GM20000 (cell line): ENCODE measurements at places on chromosomes 2 and 18.
A peak's percentile ranks its signal among the peaks of the same experiment; 100 is the strongest.

GRCh38 chr2:150125708-150126107 is 361.8 kb downstream of the RND3 start:
- DNase-seq = peak; percentile 3

DNA sequence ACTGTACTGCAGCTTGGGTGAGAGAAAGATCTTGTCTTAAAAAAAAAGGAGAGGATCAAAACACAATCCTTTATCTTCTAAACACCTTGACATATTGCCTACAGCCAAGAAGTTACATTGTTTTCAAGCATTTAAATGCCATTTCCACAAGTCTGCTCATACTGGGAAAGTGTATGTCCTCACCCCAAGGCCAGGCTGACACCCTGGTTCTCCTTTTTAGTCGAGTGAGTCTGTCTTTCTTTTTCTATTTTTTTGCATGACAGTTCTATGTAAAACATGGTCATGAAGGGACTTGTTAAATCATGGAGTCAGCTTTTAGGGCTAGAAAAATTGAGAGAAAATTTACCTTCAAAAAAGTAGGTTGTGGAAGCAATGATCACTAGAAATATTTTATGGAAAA is 233.3 kb downstream of the FAM210A start:
- DNase-seq = no peak

DNA sequence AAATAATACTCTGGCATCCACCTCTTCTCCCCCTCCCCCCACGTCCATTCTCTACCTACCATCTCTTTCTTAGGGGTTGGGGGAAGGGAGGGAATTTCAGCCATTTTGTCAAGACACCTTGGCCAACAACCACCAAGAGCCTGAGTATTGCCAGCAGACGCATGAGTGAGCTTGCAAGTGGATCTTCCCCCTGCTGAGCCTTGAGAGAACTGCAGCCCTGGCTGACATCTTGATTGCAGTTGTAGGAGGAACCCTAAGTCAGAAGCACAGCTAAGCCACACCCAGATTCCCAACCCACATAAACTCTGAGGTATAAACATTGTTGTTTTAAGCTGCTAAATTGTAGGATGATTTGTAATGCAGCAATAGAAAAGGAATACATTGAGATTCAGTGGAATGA is 165.6 kb downstream of the TMEFF2 start:
- no peak for DNase-seq

GRCh38 chr2:236873636-236874035 is 212.1 kb upstream of the COPS8 start:
- no peak for DNase-seq

DNA sequence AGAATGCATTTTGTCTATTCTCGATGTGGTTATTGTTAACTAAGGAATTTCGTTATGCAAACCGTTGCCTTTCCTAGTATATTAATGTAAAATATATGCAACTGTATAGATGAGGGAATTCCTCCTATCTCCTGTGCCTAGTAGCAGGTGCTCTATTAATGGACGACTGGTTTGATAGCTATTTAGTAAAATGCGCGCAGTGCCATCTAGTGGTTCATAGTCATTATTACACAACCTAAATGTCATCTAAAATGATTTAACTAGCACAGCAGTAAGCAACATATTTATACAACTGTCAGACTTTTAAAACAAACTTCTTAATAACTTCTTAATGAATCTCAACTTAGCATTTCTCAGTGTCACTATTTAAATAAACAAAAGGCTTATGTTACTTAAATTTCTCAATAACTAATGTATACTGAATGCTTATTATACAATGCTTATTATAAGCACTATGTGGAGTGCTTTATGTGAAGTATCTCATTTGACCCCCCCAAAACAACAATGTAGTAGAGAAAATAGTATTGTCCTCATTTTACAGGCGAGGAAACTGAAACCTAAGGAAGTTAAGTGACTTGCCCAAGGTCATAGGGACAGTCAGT is 77.9 kb downstream of the DTNA start:
- peak; percentile 42 for DNase-seq

GRCh38 chr18:3814816-3815215 is 364.8 kb downstream of the TGIF1 start:
- DNase-seq = no peak

GRCh38 chr2:232369126-232369951 is 9.2 kb upstream of the ALPP start:
- no peak for DNase-seq

- no peak for DNase-seq
Measured at GRCh38 chr2:11071211-11071610, 84.1 kb upstream of the SLC66A3 start.

GRCh38 chr2:78132391-78133370 is 610.5 kb upstream of the LRRTM4 start:
- DNase-seq = no peak

DNA sequence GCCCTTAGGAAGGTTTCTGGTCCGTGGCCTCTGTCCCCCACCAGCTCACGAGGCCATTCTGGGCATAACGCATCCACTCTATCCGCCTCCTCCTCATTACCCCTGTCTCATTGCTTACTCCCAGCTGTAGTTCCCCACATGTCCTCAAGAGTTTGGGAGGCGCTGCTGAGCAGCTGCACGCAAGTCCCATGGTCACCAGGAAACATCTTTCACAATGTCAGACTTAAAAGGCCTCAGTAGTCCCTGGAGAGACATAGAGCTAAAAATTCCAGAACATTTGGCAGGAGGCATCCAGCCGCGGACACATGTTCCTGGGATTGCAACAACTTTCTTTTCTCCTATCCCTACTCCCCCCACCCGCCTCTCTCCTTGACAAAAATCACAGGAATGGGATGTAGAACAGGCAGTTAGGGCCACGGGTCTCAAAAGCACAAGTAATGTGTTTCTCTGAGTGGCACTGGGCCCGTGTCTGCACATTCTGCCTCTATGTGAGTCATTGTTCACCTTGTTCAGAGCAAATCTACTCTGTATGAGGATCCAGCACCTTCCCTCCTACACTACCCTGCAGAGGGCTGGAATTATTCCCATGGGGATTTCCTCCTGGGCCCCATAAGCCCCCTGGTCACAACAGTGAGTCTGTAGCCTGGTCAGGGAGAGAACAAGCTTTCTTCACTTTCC is 8.1 kb downstream of the LBH start:
- peak; percentile 63 for DNase-seq

DNA sequence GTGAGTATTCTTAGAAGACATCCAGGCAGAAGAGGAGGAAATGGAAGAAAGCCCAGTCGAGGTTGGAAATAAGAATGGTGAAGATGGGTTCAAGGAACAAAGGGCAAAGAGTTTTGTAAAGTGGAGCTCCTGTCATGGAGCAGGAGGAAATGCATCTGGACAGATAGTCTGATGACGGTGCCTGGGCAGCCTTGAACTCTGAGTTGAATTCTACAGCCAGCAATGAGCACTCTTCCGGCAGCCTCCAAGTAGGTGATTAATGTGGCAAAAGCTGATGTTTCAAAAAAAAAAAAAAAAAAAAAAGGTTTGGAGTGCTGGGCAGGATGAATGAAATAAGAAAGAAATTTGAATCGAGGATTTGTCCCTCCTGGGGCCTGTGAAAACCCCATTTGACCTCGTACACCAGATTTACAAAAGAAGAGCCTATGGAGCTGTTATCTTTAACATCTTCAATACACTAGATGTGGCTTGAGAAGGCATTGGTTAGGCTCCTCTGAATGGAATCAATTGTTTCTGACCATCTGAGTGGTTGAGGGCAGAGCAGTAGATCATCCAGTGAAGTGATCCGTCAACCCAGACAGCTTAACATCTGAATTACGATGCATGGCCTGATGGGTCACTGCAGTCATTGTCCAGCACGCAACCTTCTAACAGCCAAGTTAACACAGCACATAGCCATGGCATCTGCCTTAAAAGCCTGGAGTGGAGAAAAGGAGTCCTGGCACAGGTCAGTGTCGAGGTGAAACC is 449.7 kb downstream of the TXNL1 start:
- DNase-seq = no peak

GRCh38 chr2:9097239-9097638 is 93.8 kb upstream of the MBOAT2 start:
- DNase-seq = no peak

DNA sequence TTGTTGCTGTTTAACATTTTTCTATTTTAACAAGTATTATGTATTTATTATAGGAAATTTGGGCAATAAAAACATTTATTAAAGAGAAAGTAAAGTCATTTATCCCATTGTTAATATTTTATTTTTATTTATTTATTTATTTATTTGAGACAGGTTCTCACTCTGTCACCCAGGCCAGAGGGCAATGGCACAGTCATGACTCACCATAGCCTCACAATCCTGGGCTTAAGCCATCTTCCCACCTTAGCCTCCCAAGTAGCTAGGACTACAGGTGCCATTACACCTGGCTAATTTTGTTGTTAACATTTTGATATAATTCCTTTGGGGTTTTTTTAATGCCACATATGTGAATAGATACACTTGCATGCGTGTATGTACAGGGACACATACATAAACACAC is 165.9 kb upstream of the STON1 start:
- DNase-seq = no peak

DNA sequence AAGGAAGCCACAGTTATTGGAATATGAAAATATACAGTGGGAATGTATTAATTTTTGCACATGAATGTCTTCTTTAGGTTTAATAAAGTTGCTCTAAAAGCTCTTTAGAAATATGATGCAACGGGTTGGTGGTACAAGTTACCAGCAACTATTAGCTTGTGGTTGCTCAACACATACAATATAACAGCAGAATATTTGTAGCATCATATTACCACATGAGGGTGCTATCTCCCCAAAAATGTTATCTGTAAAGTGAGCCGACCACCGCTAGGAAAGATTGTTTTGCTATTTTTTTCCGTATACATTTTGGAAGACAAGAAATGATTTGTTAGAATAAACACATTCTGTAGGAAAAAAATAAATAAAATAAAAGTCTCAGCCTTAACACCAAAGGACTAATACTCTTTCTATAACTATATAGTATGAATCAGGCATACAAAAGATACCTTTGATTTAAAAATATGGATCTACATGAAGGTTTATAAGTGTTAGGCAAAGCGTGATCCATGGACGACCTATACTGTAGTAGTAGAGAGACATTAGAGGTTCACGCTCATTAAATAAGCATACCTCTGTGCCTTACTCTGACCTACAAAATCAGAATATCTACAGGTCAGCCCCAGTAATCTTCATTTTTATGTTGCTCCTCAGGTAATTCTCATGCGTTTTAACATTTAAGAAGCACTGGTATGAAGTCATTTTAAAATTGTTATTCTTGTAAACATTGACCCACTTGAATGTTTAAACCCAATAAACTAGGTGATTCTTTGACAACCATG is 1110.6 kb upstream of the ACVR2A start:
- DNase-seq = peak; percentile 7

- no peak for DNase-seq
Measured at GRCh38 chr2:169892951-169893350, 65.7 kb downstream of the UBR3 start.

DNA sequence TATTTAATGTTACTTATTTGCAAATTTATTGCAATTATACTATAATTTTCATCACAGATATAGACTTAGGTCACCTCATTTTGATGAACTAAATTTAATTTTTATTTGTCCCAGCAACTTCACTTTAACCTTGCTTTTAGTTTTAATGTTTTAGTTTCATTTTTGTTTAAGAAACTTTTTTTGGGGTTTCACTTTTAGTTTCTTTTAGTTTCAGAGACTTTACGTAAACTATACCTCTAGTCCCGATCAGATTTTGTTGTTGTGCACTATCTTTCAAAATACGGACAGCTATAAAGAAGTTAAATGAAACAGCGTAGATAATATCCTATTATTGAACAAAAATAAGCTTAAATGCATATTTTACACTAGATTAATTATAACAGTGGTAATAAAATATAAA is 460.5 kb downstream of the ERBB4 start:
- DNase-seq = peak; percentile 18

- no peak for DNase-seq
Measured at GRCh38 chr2:7265286-7265685, 348.1 kb downstream of the RNF144A start.

GRCh38 chr2:108320326-108320922 is 31.7 kb downstream of the SULT1C2 start:
- DNase-seq = no peak

DNA sequence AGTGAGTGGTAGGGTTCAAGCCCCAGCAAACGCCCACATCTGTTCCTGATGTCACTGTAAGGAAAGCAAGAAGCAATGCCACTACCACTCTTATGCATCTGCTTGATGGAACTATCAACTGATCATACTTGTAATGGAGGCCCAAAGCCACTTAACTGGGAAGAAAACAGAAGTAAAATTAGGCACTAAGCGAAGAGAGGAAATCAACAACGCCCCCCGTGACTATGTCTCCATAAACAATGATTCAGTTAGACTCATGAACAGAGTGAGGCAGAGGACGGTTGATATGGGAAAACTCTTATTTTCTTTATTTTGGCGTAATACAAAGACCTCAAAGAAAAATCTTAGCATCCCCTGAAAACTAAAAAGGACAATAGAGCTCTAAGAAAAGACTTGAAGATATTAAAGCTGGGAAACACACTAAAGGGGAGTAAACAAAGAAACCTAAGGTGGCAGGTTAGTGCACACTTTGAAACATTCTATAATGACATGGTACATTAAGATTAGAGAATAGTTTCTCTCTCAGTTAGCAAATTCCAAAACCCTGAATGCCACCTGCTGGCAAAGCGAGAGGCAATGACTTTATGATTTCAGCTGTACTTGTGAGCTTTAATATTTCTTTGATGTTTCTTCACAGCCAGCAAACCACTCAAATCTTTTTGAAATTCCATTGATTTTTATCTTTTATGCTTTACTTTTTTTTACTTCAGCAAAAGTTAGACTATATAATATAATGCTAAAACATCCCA is 86.5 kb downstream of the LRP2 start:
- DNase-seq = no peak

DNA sequence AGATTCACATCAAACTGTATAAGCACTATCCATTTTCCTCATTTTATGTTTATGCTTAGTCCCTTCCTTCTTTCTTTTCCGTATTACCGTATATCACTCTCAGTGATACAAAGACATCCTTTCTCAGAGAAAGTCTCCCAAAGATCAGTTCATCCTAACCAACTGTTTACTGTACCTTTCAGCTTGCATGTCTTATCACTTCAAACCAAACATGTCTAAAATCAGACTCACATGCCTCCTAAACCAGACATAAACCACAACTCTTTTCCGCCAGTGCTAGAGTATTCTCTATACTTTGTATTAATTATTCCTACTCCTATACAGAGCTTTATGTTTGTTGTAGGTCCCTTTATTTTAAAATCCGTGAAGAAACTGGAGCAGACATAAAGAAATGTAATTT is 41.5 kb downstream of the KCMF1 start:
- no peak for DNase-seq

- DNase-seq = peak; percentile 31
Measured at GRCh38 chr2:144215701-144216675, 303.9 kb downstream of the ZEB2 start.

GRCh38 chr2:214934006-214934405 is 124.5 kb upstream of the BARD1 start:
- no peak for DNase-seq

GRCh38 chr2:49255409-49255971 is 101.2 kb upstream of the FSHR start:
- no peak for DNase-seq

DNA sequence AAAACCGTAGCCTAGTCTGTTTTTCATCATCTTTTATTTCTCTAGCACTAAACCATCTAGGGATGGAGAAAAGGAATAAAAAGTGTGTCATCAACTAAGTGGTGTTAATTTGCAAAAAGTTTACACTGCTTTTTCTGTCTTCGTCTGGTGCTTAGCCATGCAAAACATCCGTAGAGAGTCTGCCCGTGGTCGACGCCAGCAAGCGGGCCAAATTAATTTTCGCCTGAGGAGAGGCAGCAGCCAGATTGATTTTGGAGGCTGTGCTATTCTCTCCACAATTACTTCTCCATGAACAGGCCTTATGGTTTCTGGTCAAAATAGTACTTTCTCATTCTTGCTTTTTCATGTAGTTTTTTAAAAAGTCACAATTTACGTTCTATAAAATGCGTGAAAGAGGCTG is 46.3 kb downstream of the TNFRSF11A start:
- no peak for DNase-seq
